ENCODE measurements at places on chromosomes 1 and 21.
A peak's percentile ranks its signal among the peaks of the same experiment; 100 is the strongest.

DNA sequence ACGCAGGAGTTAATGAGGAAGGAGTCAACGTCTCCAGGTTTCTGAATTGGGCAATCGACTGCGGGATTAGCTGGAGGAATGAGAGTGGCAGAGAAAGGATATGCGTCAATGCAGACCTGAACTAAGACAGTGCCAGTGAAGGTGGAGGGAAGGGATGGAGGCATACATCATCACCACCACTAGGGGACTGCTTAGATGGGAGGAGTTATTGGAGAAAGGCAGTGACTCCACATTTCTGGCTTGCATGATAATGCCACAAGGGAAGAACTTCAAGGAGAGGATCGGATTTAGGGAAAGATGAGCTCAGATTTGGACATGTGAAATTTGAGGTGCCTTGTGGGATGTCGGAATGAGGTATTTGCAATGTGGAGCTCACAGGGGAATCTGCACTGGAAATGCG, 17.5 kb downstream of the VASH2 start:
- DNase-seq = peak; percentile 41

DNA sequence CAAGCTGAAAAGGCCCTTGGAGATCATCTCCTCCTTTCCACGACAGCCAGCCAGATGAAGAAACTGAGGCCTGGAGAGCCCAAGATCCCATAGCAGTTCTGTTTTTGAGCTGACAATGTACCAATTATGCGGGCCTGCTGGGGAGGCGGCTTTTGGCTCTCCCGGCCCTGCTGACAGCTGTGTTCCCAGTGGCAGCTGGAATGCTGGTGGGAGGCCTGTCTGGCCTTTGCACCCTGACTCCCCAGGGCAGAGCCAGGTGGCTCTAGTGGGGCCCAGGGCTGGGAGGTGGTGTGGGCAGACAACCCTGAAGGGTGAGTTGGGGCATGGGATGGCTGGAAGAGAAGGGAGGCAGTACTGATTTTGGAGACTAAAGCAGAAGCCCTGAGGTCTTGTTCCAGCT, 30.7 kb upstream of the WASF2 start:
- DNase-seq = no peak

GRCh38 chr1:6466023-6466422, at the start of gene TNFRSF25:
TNFRSF25 (minus strand) TSS chr1:6466173; CDS start chr1:6466107, 66 bp downstream.
- no peak for DNase-seq

GRCh38 chr1:93033029-93033428, 46.1 kb upstream of the MTF2 start:
- no peak for DNase-seq

DNA sequence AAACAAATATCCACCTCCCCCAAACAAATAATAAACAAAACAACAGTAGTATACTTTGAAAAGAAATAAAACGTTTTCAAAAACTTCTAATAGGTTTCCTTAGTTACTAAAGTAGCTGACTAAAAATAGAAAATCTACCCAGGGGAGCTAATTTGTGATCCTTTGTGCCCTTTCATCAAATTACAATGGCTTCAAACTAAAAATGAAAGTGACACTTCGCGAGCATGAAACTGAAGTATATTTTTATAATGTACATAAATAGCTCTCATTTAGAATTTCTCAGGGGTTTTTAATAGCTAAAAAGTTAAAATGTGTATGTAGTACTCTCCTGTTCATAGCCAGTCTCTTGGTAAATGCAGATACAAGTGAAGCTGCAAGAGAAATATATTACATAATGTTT, 78.4 kb downstream of the BRINP3 start:
- no peak for DNase-seq

- DNase-seq = no peak
Measured at GRCh38 chr1:53310847-53311681, 16.8 kb downstream of the LRP8 start.

GRCh38 chr1:229410692-229411433, 23.0 kb downstream of the ACTA1 start:
- DNase-seq = peak; percentile 37

- DNase-seq = no peak
Measured at GRCh38 chr1:41870076-41870562, 48.6 kb downstream of the HIVEP3 start.

Measured in AML-193 (cell line).